ENCODE measurements at places on chromosomes 2 and 18.

DNA sequence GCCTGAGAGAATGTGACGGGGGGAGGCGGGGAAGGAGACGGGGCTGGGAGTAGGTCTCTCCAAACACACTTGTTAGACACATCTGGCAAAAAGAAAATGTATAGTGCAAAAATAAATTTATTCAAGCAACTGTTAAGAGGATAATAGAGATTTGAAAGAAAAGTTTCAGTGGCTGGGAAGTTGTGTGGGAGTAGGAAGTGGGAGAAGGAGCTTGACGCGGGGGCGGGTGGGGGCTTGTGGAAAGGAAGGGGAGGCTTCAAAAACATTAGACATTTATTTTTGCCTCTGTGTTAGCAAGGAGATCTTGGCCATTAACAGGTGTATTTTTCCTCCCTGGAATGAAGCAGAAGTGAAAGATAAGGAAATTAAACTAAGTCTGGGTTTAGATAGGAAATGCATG, 90.3 kb downstream of the KLF7 start:
- no peak for DNase-seq

- no peak for DNase-seq
Observed at GRCh38 chr2:43251171-43251731, 24.8 kb upstream of the ZFP36L2 start.

DNA sequence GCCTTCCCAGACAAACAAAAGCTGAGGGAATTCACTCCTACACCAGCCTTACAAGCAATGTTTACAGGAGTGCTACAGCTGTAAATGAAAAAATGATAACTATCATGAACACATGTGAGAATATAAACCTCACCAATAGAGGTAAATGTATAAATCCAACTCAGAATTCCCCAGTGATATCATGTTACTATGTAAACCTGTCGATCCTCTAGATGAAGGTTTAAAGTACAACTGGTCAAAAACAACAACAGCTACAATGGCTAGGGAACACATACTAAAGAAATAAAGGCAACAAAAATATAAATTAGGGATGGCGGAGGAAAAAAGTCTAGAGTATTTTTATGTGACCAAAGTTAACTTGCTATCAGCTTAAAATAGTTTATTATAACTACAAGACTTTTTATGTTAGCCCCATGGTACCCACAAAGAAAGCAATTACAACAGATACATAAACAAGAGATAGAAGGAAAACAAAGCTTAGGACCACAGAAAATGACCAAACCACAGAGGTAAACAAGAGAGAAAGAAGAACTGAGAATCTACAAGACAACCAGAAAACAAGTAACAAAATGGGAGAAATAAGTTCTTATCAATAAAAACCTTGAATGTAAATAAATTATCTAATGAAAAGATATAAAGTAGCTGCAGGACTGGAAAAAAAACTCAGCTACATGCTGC, 8.3 kb downstream of the CERKL start:
- DNase-seq, result no peak

DNA sequence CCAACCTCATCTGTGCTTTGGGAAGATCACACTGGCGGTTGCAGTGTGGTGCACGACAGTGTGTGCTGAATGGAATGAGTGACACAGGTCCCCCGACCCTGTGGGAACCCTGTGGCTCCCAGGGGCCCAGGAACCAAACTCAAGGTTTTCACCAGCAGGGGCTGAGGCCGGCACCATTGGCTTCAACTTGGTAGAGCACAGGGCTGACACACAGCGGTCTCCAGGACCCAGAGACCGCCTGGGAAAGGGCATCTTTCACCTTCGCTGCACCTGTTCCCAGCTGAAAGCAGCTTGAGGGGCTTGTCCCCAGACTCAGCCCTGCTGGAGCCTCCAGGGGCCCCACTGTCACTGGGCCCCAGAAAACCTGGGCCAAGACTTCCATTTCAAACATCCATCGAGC, 59.0 kb upstream of the ODC1 start:
- DNase-seq, result no peak

DNA sequence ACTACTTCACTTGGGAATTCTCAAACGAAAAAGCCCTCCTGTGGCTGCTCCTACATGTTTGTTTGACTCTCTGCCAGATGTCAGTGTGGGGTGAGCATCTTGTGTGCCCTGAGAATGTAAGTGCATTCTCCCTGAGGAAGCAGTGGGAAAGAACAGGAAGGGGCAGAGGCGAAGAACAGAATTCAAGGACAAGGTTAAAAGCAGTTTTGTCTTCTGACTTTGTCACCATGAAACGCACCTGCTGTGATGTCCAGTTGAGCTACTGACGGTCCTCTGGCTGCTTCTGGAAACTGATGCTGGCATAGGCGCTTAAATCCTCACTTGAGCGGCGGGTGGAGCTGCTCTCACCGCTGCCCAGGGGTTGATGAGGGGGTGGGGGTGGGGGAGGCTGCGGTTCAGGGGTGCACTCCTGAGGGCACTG, 4.9 kb downstream of the IRS1 start:
- peak; percentile 38 for DNase-seq

- DNase-seq, result no peak
Observed at GRCh38 chr2:238157506-238158017, 1.2 kb upstream of the ERFE start.

GRCh38 chr2:217394510-217395351, 534.9 kb upstream of the TNP1 start:
- DNase-seq, result no peak

GRCh38 chr18:10418836-10419235, 35.6 kb upstream of the APCDD1 start:
- DNase-seq, result peak; percentile 52
